Thyroid gland (tissue), 4 donors: ENCODE measurements at places on chromosomes 2 and 18. TPM values are rescaled to one million over a fixed set of nuclear protein-coding genes. Genes with fewer than 3 reads are reported as not detected.

GRCh38 chr2:74499940-74500577 lies 656 bp upstream of the LBX2 start:
- H3K4me3 ChIP-seq = no peak overlapping the region
- H3K36me3 ChIP-seq = peaks cover 2% of the 10 kb centered on the region
- DNase-seq = no peak
- no peak overlapping the region for H3K27ac ChIP-seq
- peaks cover 7% of the 10 kb centered on the region for H3K27me3 ChIP-seq

Gene REG1B
- not detected for total RNA-seq

Gene LYPD6B
- total RNA-seq = not detected

DNA sequence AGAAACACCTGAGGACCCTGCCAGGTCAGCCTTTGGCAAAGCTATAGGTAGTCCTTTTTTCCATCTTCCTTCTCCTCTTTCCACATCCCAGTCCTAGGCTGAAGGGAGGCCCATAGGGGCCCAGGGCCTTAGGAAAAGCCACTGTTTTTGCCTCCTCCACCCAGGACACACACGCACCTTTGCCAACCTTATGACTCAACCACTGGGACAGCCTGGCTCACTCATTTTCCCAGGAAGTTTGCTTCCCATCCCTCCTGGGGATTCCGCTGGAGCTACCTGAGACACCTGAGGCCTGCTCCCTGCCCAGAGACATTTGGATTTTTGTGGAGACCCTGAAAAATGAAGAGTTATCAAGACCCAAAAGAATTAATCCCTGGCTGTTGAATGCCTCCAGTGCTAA lies 273.4 kb upstream of the SIX2 start:
- no peaks in the 10 kb centered on the region for H3K4me1 ChIP-seq
- no peak overlapping the region for H3K27ac ChIP-seq
- no peaks in the 10 kb centered on the region for H3K27me3 ChIP-seq
- no peak overlapping the region for H3K4me3 ChIP-seq
- no peaks in the 10 kb centered on the region for H3K36me3 ChIP-seq

- H3K4me1 ChIP-seq = peaks cover 10% of the 10 kb centered on the region
- H3K27ac ChIP-seq = no peak within 1 kb of the TSS
- no peaks in the 10 kb centered on the region for H3K36me3 ChIP-seq
- peak within 1 kb of the TSS; percentile 34 for H3K4me3 ChIP-seq
- no peaks in the 10 kb centered on the region for H3K27me3 ChIP-seq
Observed at GRCh38 chr2:166375736-166376487, at the start of gene SCN9A. SCN9A (minus strand) TSS chr2:166375944; CDS start chr2:166311756, 64,188 bp downstream.

DNA sequence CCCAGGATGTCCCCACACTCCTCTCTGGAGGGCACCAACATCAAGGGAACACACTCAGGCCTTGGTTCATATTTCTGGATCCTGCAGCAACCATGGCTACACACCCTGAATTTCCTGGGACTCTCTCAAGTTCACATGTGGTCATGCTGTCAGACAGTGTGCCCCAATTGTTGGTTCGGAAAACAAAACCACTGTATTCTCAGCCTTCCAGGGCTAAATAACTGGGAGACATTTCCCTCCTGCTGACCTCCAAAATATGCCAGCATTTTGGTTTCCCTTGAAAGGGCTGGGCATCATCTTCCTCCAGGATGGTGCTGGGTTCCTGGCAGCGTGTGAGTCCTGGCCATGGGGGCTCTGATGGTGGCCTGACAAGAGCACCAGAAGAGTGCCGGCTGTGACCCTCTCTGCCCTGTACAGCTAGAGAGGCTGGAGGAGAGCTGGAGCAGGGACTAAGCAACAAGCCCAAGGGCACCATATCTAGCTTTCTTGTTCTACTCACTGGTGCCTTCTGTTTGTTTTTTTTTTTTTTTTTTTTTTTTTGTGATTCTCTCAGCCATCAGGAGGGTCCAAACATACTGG lies 37.5 kb upstream of the WIPF1 start:
- H3K36me3 ChIP-seq = no peaks in the 10 kb centered on the region
- H3K4me1 ChIP-seq = peaks cover 31% of the 10 kb centered on the region
- DNase-seq = no peak

- no peaks in the 10 kb centered on the region for H3K36me3 ChIP-seq
- no peak overlapping the region for H3K27ac ChIP-seq
- H3K4me3 ChIP-seq = no peak overlapping the region
- peaks cover 25% of the 10 kb centered on the region for H3K4me1 ChIP-seq
- DNase-seq = no peak
Observed at GRCh38 chr2:128362176-128362888, 43.7 kb upstream of the HS6ST1 start.

GRCh38 chr2:27815860-27816438 lies 44.4 kb downstream of the MRPL33 start:
- H3K36me3 ChIP-seq = no peaks in the 10 kb centered on the region
- DNase-seq = no peak
- H3K4me3 ChIP-seq = no peak overlapping the region
- no peak overlapping the region for H3K27ac ChIP-seq
- H3K27me3 ChIP-seq = no peaks in the 10 kb centered on the region
